ENCODE measurements at places on chromosomes 5 and 9.

- no peak for DNase-seq
These were observed 40.0 kb downstream of the MTREX start for GRCh38 chr5:55347786-55348185.

GRCh38 chr5:135453613-135454012 lies 1.5 kb upstream of the TIFAB start:
- no peak for DNase-seq

GRCh38 chr9:124140941-124141568 lies 116.7 kb upstream of the NEK6 start:
- no peak for DNase-seq

GRCh38 chr5:177131019-177131320 lies 2.6 kb upstream of the NSD1 start:
- DNase-seq = no peak

GRCh38 chr9:130237076-130237475 lies 28.5 kb upstream of the HMCN2 start:
- no peak for DNase-seq

DNA sequence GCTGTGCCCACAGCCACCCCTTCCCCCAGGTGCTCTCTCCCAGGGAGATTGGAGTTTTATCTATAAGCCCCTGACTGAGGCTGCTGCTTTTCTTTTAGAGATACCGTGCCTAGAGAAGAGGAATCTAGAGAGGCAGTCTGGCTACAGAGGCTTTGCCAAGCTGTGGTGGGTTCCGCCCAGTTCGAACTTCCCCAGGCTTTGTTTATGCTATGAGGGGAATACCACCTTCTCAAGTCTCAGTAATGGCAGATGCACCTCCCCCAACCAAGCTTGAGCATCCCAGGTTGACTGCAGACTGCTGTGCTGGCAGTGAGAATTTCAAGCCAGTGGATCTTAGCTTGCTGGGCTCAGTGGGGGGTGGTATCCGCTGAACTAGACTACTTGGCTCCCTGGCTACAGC lies 157.4 kb downstream of the CAAP1 start:
- no peak for DNase-seq

DNA sequence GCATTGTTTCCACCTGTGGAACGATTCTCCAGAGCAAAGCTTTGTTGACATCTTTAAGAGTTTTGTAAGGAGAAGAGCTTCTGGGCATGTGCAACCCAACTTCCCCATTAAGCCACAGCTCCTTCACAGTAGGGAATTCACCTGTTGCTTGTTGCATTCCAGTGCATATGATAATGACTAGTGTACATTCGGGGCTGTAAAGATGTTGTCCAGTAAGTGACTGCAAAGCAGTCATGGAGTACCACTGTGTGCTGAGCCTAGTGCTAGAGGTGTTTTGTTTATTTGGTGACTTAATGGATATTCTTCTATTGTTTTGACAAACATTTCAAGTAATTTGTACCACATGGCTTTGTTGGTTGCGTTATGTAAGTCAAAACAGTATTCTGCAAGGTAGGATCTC lies 12.8 kb downstream of the UGCG start:
- DNase-seq = no peak

- no peak for DNase-seq
These were observed 43.9 kb downstream of the OSTF1 start for GRCh38 chr9:75132244-75132643.

- no peak for DNase-seq
These were observed 118.7 kb upstream of the BOD1 start for GRCh38 chr5:173735184-173735583.

DNA sequence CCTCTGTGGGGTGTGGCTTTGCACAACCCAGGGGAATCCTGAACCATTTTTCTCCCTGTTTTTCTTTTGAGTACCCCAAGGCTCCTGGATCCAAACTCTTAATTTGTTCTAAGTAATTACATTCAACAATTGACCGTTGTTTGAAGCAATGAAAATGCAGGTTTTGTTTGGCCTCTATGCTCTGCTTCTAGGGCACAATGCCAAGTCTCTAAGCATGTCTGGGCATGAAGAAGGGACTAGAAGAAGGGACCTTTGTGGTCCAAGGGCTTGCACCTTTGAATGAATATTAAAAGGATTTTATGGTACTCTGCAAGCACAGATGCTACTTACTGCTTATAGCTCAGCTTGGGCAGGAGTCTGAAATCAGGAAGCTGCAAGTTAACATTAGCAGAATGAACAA lies 6.6 kb upstream of the ENC1 start:
- DNase-seq = no peak

GRCh38 chr5:76469656-76470290 lies 66.7 kb downstream of the IQGAP2 start:
- DNase-seq = no peak

GRCh38 chr5:81234299-81234698 lies 1.2 kb downstream of the CKMT2 start:
- no peak for DNase-seq

- no peak for DNase-seq
These were observed 12.4 kb downstream of the DOCK2 start for GRCh38 chr5:169649486-169649885.

DNA sequence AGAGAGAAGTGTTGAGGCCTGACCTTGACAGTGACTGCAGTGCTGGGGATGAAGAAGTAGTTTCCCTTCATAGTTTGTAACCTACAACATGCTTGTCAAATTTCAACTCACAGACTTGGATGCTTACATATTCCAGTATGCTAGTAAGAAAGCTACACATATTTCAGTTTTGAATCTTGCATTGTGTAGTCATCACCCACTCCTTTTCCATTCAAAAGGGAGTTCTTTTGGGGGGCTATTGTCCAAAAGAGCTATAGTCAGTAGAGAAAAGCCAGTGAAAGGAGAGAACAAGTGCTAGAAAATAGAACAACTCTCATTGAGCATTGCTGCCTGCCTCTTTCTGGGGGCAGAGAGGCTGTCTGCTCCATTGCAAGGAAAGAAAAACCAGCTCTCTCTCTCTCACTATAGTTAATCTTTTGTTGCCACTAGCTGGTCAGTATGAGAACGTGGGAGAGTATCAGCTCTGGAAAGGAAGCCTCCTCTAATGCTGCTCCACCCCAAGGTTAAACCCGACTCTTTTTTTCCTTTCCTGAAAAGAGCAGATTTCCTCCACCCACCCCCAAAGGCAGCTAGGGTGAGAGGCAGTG lies 7.3 kb downstream of the ASTN2 start:
- DNase-seq = no peak

- no peak for DNase-seq
These were observed 361.3 kb downstream of the RAB3C start for GRCh38 chr5:58944221-58944620.

DNA sequence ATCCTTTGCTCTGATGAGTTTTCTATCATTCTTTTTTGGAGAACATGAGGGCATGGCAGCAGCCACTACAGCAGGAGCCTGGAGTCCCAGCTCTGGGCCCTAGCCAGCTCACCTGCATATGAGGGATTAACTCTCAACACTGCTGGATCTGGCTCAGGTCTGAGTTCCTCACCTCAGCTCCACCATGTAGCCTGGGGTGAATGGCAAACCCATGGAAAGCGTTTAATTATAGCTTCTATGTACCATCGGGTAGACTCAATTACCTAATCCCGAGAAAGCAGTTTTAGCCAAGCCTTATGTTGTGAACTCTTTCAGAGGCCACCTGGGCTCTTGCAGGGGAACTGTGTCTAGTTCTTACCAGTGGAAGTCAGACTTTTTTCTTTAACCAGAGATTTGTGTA lies 3.9 kb upstream of the S100Z start:
- no peak for DNase-seq

- no peak for DNase-seq
These were observed 34.6 kb downstream of the HABP4 start for GRCh38 chr9:96484521-96484931.

DNA sequence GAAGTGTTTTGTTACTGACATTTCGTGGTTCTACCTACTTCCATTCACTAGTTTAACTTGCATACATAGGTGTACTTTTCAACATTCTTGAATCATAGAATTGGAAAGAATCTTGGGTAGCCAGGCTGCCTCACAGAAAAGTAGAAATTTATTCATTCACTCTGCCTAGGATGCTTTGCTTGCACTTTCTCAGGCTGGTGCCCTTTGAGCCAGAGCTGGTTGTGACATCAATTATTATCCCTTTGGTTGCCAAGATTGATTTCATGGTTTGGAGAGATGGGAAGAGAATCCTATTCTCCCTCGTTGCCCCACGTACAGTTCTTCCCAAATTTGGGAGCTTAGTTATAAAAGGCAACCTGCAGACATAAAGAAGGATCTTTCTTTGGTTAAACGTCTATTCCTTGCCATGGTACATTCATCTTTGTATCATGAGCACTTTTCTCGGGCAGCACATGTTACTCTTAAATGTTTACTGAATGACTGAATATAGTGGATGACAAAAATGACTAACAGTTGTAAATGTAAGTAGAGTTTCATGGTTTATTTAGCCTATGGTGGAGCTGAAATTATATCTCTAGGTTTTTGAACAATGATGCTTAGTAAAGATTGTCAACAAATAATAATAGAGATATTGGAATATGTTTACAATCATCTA lies 195.5 kb downstream of the COMMD10 start:
- no peak for DNase-seq

- DNase-seq = no peak
These were observed 242.1 kb downstream of the ZNF608 start for GRCh38 chr5:124504081-124504916.

GRCh38 chr5:150862070-150862469 lies 15.7 kb downstream of the IRGM start:
- no peak for DNase-seq

DNA sequence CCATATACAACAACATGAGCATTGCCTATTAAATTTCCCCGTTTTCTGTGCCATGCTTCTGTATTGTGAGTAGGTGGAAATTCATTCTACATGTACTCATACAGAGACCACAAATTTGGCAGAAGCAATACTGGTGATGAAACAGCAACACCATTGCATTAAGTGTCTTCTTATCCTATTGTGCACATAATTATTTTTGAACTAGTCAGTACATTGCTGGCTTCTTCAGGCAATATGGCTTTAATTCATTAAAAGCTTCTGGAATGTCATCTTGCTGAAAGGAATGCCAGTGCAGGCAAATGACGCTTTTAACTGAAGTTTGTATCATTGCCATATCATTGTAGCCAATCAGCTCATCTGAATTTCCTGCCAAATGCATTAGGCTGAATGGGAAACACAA lies 82.6 kb downstream of the KIAA1958 start:
- no peak for DNase-seq

- DNase-seq = no peak
These were observed 80.0 kb upstream of the TNC start for GRCh38 chr9:115198001-115198400.

GRCh38 chr5:53276825-53277224 lies 167.3 kb upstream of the MOCS2 start:
- DNase-seq = no peak

DNA sequence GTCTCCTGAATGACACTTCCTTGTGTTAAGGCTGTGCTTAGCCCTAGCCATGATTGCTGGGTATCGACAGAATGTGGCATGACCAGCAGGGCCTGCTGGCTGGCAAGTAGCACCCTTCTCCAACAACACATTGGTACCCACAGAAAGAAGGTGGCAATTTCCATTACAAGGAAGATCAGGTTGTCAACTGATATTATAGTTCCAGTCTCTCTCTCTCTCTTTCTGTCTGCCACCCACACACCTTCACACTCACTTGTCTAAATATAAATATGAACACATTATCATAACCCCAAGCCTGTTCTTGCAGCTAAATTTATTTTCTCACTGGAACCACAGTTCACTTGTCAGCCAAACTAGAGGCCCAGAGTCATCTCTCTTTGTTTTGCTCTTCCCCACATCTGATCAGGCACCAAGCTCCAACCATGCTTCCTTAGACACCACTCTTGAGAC lies 408.1 kb upstream of the PIK3R1 start:
- no peak for DNase-seq

DNA sequence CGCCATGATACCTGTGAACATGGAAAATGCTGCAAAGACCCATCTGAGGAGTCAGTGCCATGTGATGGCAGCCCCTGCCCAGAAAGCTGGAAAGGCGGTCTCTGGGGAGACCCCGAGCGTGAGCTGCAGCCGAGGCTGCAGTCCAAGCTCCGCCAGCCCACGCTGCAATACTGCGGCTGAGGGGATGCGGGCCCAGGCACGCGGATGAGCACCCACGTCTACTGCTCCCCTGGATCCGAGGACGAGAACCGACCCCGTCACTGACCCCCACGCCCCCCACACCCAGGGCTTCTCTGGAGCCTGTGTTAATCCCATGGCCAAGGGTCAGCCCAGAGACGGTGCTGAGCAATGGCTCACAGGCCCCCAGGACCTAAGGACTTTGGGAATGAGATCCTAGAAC lies 32.4 kb downstream of the SLC12A7 start:
- DNase-seq = no peak

GRCh38 chr9:88826771-88827181 lies 164.5 kb upstream of the S1PR3 start:
- DNase-seq = no peak

DNA sequence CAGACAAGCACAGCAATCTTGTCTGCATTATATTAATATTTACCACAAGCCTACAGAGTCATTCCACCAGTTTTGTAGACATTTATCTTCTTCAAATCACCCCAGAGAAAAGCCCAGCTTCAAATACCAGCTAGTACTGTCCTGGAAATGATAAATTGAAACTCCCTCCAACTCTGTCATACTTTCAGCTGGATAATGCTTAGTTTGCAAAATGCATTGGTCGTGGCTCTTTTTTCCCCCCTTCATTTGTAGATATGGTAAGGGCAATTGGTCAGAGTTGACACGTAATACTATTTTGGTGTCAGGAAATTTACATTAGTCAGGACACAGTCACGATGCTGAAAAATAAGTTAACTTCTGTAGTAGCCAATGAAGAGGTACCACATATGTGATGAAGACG lies 21.2 kb downstream of the HMHB1 start:
- DNase-seq = no peak

DNA sequence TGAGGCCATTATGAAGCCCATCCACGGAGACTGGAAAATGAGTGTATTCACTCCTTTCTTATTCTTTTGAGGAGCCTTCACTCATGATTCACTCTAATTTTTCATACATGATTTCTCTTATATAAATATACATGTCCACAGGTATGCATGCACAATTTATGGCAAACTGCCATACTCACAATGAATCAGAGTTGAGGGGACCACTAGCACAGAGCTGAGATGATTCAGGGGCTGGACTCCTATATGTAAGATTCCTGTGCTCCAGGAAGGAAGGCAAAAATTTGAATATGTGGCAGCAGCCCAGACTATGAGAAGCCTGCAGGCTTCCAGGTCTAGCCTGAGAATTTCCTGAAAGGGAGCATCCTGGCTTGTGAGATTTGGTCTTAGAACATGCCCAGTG lies 484.6 kb downstream of the PRELID2 start:
- DNase-seq = no peak

DNA sequence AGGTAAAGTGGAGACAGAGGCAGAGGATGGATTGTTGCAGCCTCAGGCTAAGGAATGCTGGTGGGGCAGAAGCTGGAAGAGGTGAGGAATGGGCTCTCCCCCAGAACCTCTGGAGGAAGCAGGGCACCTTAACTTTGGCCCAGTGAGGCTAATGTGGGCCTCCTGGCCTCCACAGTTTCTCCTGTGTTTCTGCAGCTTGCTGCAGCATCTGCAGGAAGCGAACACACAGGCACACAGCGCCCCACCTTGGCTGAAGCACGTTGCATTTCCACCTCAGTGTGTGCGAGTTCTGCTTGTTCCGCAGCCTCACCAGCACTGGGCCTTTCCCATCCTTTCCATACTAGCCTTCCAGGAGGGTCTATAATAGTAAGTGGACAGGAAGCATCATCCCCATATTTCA lies 27.2 kb upstream of the ASS1 start:
- DNase-seq = no peak

GRCh38 chr5:36363101-36363500 lies 61.4 kb upstream of the RANBP3L start:
- no peak for DNase-seq

Measured in spleen (tissue), 13 donors.